ENCODE measurements at places on chromosomes 6 and 20.

DNA sequence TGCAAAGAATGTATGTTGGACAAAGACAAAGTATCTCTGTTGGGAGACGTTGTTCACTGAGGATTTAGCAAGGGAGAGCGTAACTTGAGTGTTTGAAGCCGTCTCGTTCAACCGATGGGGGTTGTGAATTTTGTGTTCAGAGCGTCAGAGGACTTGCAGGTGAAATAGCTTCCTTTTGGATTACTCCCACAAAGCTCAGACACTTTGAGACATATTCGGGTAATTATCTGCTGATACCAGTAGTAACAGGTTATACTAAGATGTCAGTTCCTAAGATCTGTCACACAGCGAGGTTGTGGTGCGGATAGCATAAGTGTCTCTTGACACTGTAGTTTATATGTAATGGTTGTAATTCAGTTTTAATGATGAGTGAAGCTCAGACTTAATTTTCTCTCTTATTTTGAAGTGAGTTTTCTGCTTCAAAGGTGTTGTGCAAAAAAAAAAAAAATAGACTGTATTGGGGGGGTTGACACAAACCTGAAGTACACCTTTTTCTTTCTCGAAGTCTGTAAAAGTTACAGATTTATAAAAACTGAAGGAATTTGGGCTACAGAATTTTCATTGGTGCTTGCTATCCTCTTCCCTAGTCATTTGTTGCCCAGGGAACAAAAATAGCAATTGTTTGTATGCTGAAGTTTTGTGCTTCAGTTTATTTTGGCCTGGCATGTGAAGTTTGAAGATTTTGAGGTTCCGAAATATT lies 1.7 kb downstream of the ASXL1 start:
- DNase-seq, result no peak

- no peak for DNase-seq
These were observed 1.3 kb upstream of the HLA-B start for GRCh38 chr6:31358302-31358701.

DNA sequence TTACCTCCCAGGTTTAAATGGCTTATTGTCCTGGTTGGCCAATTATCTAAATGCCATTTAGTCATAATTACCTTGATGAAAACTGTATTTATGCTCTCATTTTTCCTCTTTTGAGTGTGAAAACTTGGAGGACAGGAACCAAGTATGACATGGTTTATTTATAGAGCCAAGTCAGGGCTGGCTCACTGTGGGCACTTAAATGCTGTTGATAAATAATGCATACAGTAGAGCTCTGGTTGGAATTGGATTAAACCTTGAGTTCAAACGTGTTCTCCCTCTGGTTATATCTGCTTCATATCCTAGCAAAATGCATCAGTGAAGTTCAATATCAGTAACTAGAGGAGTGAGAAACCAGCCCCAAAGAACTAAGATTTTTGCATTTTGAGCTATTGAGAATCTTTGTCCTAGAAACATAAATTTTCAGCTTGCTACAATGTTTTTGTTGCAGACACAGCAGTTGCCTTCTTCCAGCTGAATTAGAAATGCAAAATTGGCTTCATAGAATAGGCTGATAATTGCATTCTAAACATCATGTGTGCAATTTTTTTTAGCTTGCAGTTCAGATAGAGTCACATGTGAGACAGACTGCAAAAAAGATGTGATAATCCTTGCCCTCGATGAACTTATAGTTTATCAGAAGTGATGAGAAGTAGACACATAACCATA lies 255.8 kb downstream of the BTBD3 start:
- no peak for DNase-seq

GRCh38 chr6:145212813-145213212 lies 522.5 kb downstream of the EPM2A start:
- no peak for DNase-seq

GRCh38 chr6:108707328-108707976 lies 140.8 kb upstream of the ARMC2 start:
- DNase-seq, result no peak

- no peak for DNase-seq
These were observed 8.6 kb upstream of the IL22RA2 start for GRCh38 chr6:137181891-137182653.

DNA sequence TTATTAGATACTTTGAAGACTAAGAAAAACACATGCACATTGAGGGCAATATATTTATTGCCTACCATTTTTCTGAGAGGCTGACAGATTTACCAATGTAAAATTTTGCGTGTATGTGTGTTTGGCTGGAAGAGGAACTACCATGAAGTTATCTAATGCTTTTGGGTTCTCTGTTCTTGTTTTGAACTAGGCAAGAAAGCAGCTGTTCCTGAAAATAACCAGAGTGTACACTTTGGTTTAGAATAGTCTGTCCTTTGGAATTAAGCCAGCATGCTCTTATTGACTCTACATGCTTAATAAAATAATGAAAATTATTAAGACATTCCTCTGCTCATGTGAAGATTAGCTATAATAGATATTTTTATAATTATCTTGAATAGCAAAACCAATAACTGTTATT lies 129.2 kb downstream of the MYB start:
- no peak for DNase-seq

Measured in SW480 (cell line).